Jurkat, Clone E6-1 (cell line): ENCODE measurements at places on chromosomes 2 and 18.

DNA sequence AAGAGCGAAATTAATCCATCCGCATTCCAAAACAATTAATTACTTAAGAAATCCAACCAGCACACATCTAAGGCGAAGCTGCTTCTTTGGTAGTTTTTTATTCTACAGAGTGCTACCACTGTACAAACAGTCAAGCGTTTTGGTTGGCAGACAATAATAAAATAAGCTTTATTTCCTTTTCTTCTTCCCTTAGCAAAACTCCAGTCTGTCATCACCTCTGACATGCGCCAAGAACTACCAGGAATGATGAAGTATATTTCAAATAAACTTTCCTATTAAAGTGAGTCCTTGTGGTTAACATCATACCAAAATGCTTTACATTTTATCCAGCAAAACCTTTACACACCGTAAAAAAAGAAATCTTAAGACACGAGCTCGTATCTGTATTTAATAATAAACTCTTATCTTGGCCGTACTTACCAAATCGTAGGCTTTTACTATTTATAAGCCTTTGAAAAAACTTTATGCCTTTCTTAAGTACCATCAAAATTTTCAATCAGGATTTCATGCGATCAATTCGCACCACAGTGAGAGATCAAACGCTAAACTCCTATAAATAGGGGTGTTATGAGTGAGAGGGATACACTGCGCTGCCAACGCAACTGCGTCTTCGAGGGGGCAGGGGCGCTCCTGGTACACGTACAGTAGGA, 1.3 kb downstream of the ATL2 start:
- no peak for DNase-seq

GRCh38 chr2:70964133-70964532, 14.3 kb upstream of the ANKRD53 start:
- no peak for DNase-seq

- no peak for DNase-seq
Observed at GRCh38 chr2:168200930-168201583, 46.3 kb downstream of the STK39 start.

DNA sequence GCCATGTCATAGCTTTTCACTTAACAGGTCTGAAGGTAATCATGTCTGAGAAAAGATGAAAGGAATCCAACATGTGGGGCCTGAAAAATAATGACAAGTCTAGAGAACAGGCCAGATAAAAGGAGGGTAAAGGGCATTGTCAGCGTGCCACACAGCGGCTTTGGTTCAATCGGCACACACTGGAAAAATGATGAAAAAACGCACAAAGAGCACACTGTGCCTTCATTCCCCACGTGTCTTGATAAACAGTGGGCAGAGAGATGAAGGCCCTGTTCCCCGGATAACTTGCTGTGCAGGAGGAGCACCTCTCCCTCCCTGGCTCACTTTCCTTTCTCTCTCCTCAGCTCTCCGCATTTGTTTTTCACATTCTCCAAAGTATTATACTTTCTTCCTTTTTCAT, 766.3 kb downstream of the TDRD15 start:
- no peak for DNase-seq

DNA sequence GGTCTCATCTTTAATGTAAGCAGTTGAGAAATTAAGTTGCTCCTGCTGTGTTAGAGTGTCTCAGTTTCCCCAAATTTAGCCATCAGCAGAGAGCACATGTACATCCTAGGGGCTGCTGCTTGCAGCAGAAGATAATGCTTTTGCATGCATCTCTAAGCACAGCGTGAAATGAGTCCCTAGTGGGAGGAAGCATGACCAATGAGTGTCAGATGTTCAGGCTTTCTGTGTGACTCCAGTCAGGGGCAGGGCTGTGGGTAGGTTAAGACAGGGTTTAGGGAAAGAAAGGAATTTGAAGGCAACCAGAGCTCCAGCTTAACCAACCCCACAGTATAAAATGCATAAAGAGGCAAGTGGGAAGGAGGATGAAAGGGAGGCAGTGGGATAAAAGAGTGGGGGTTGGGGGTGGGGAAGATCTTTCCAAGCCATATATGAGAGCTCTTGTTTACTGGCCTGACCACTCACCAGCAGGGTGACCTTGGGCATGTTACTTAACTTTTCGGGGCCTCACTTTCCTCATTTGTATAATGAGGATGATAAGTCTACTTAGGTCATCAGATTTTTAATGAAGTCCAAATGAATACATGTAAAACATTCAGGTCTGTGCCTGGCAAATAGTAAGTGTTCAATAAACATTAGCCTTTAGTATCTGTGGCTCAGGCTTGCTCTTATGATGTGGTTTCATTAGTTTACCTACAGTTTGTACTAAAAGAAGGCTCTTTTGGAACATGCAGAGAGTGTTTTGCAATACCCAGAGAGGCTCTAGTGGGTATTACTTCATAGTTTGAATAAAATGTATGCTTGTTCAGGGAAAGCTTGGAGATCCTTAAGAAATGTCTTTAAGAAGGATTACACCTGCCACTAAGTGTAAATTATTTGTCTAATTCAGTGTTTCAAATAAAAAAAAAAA, 42.7 kb upstream of the PELI1 start:
- no peak for DNase-seq

- no peak for DNase-seq
Observed at GRCh38 chr2:239271882-239272281, 128.9 kb downstream of the HDAC4 start.

- DNase-seq, result no peak
Observed at GRCh38 chr18:77405096-77405495, 155.4 kb downstream of the GALR1 start.

DNA sequence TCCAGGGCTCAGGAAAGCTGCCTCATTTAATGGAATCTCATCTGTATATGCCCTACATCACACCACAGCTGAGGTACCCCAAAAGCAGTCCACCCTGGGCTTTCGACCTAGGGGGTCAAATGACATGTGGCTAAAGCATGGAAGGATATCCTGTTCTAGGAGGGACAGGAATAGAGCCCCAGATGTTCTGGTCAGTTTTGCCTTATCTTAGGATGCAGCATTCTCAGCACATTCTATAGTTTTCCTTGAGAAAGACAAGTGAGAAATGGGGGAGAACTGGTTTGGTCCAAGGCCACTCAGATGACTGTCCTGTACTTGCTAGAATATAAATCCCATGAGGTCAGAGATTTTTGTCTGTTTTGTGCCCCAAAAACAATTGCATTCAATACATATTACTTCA, 688.0 kb upstream of the ZEB2 start:
- no peak for DNase-seq

- no peak for DNase-seq
Observed at GRCh38 chr18:59423259-59423658, 64.2 kb upstream of the LMAN1 start.

- DNase-seq, result no peak
Observed at GRCh38 chr18:60980422-60981005, 352.7 kb upstream of the CDH20 start.

GRCh38 chr2:23746141-23746863, 180.6 kb downstream of the ATAD2B start:
- DNase-seq, result no peak

DNA sequence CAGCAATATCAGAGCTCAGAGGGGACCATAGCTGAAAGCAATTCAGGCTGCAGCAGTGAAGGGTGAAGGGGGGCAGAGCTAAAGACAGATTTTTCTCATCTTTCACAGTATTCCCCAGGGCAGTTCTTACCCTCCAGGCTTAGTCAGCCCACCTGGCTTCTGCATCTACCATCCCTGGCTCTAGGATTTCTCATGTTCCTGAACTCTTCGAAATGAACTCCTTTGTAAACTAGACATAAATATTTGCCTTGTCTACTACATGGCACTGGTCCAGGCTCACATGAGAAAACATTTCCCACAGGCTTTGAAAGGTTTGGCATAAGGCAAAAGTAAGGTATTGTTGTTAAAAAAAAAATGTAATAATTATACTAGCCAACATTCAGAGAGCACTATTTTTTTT, 23.6 kb upstream of the NEB start:
- no peak for DNase-seq

- peak; percentile 73 for DNase-seq
Observed at GRCh38 chr2:37456479-37456878, 112.0 kb downstream of the QPCT start.

DNA sequence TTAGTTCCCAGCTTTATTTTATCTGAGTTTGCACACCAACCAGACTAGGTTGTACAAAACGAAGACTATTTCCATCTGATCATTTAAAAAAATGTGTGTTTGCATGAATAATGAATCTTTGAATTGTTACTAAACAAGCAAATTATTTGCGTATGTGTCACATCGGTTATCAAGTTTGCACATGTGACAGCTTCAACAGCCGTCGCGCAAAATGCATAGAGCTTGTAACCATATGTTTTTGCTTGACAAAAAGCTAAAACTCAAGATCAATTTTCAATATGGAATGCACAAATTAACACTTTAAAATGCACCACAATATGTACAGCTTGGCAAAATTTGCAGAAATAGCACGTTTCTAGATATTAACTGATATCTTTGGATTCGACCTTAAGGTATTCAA, 184.1 kb downstream of the PTGR3 start:
- no peak for DNase-seq

- no peak for DNase-seq
Observed at GRCh38 chr18:5456577-5457461, 87.0 kb downstream of the EPB41L3 start.

DNA sequence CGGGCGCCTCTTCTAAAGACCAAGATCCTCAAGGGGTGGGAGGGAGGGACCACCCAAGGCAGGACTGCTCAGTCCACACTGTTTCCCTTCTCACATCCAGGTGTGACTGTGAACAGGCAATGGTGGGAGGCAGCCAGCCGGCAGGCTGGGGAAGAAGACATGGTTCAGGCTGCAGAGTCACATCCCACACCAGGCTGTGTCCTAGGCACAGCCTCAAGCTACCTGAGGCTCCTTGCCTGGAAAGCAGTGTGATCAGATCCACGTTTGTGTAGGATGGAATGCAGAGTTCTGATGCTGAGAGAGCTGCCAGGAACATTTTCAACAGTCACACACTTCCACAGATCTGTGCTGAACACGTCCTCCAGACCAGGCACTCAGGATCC, 16.4 kb downstream of the SLC66A2 start:
- no peak for DNase-seq

DNA sequence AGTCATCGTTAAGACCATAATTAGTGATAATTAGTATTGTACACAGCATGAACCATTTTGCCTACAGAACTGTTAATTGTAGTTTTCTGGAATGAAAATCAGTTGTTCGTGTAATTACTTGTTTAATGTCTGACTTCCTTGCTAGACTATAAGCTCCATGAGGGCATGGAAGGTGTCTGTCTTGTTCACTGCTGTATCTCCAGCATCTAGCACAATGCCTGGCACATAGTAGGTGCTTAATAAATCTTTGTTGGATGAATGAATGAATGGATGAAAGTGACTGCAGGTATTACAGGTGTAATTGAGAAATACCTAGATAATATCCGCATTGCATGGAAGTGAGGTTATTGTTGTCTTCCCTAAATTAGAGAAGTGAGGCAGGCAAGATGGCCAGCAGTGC, 21.8 kb downstream of the C2orf74 start:
- DNase-seq, result no peak
